ENCODE measurements at places on chromosomes 4 and X.

- DNase-seq = peak; percentile 65
These were observed 197.7 kb downstream of the SPATA18 start for GRCh38 chr4:52248820-52249219.

DNA sequence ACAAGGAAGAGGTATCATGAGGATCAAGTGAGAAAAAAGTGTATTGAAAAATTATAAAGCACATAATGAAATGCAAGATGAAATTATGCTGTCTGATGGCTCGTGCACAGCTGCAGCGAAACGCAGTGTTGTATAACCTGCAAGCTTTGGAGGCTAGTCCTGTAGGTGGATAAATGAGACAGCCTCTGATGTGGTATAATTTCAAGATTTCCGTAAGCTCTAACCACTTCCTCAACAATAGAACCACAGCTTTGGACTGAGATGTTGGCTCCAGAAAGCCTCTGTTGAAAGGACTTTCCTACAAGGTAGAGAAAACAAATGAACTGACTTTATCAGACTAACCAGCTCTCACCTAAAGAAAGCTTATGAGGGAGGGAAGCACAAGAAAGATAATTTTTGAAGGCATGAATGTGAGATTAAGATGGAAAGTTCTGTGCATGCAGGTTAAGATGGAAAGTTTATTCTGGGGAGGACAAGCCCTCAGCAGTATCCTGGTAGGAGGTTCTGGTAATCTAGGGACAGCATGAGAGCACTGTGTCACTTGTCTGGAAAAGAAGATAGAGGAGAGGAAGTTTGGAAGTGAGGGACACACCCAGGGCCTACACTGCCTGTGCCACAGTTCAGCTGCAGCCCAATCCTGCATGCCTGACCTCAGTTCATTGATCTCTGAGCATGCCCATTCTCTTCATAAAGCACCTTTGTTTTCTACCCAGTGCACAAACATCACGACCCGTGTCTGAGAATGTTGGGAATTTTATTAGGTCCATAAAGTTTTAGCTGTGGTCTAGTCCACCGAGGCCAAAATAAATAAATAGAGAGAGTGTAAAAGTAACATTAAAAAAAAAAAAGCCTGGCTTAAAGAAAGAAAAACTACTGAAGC lies 161.5 kb upstream of the SFRP2 start:
- no peak for DNase-seq

- DNase-seq = no peak
These were observed 95.2 kb downstream of the GK start for GRCh38 chrX:30748342-30748960.

DNA sequence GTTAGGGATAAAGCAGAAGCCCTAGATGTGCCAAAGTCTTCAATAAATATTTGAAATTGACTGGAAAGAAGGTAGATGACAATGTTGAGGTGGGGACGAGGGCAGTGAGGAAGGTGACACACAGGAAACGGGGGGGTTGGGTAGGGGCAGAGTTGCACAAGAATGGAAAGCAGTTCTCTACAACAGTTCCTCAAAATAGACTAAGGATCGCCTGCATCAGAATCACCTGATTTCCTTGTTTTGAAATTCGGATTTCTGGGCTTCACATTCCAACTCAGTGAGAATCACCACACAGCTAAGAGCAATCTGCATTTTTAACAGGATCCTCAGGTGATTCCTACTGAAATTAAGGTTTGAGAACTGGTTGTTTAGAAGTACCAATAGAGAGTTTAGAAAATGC lies 70.6 kb downstream of the ARFIP1 start:
- DNase-seq = peak; percentile 12

DNA sequence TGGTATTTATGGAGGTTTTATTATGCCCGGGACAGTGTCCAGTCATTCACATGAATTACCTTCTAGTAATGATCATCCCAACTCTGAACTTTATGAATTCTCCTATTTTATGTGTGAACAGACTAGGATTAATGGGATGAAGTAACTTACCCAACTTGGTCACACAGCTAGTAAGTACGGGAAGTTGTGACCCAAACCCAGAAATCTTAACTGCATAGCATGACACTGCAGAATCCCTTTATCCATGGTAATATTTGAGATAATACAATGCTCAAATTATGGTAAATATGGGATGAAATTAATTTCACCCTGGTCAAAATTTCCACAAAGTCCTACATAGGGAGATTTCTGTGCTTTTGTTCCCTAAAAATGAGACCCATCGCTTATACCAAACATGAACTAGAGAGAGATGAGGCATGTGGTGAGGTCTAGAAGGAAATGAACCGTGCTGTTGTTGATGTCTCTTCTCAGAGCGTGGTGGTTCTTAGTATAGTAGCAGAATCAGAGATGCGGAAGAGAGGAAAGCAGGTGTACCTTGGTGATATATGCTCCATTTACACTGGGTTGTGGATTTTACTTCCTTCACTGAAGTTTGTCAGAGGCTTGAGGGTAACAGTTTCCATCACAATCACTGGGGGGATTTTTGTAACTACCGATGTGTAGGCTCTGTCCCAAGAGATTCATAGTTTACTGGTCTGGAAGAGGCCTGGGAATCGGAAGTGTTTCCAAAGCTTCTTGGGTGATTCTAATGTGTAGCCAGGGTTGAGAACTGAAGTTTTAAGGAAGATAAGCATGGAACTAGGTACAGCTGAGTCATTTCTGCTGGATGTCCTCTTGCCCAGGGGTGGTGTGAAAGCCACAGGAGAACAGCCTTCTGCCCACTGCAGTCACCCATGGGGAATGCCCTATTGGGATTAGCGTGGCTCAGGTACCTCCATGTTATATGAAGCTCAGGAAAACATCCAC lies 30.2 kb upstream of the FAM9C start:
- no peak for DNase-seq

DNA sequence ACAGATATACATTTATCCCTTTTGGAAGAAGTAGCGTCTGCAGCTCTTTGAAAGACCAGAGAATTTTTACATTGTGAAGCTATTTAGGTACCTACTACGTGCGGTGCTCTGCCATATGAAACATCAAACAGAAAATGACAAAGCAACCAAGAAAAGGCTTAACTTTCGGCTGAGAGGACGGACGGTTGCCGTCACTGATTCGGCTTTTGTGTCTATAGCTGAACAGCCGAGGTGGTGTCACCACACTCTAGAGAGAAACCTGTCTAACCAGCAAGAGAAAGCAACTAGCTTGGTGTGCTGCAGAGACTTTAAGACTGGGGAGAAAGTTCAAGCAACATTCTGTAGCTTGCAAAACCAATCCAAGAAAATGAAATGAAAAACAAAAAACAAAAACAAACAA lies 145.5 kb downstream of the SHOX start:
- DNase-seq = no peak

DNA sequence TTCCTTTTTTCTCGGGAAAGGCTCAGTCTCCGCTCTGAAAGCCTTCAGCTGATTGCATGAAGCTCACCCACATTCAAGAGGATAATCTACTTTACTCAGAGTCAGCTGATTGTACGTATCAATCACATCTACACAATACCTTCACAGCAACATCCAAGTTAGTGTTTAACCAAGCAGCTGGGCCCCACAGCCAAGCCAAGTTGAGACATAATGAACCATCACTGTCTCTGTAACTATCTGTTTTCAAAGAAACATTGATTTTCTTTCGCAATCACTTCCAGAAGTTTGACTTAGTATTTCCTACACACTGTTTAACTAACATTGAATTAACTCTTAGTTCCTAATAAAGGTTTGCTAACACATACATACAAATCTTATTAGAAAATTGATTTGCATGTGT lies 40.3 kb downstream of the RWDD4 start:
- no peak for DNase-seq

- DNase-seq = no peak
These were observed 167.8 kb downstream of the AFAP1 start for GRCh38 chr4:7771541-7772507.

DNA sequence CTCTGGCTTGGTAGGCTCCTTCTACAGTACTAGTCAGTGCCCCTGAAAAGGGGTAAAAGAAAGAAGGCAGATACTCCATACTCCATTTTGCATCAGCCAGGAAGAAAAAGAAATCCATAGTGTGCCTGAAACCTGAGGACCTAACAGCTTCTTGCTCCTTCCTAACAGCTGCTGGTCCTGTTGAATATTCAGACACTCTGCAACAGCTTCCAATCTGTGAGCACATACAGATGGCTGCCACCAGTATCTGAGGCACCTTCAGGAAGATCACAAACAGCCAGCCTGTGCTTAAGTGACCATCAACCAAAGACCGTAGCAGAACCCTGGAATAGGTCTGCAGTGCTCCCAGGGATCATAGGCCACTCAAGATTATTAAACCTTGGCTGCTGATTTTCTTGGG lies 4.3 kb downstream of the GIMD1 start:
- DNase-seq = no peak

DNA sequence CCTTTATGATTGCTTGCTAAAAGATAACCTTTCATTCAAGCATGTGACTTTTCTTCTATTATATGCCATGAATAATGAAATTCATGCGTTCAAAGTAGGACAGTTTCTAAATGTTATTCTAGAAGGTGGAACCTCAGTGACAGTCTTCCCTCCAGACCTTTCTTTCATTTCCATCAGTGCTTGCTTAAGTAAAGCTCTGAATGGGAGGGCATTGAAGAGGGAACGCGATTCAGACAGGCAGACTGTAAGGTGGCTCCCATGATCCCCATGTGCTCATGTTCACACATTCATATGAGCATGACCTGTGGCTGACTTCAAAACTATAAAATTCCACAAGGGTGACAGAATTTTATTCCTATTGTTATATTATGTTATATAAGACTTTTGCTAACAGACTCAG lies 1367.3 kb upstream of the IGFBP7 start:
- no peak for DNase-seq

DNA sequence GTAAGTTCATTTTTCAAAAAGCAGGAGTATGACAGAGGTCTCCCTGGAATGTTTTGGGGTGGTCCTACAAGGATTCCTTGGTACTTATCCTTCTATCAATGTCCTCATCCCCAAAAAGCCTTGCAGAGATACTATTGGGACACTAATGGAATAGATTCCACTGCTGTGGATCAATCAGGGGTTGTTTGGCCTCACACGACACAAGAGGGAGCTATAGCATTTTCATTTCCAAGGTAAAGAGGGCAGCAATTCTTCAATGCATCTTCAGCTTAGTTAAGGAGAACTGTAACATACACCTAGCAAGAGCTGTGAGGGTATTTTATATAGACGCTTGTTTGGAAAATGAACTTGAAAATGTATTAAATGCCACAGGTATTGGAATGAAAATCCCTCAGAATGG lies 50.9 kb downstream of the USP26 start:
- peak; percentile 6 for DNase-seq

DNA sequence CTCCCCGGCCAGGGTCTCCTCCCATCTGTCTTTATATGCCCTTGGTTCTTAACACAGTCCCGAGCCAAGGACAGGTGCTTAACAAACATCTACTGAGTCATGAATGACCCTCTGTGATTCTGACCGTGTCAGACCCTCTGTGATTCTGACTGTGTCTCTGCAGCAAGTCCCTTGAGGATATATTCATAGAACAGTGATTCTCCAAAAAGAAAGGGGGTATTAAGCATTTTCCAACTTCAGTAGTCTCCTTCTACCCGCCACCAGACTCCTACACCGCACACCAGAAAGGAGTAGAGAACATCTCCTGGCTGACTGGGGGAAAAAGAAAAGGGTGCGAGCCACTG lies 13.6 kb downstream of the ACSL1 start:
- no peak for DNase-seq

GRCh38 chr4:48156423-48156822 lies 22.4 kb upstream of the TXK start:
- no peak for DNase-seq

GRCh38 chr4:17557880-17558279 lies 19.1 kb upstream of the LAP3 start:
- DNase-seq = no peak

DNA sequence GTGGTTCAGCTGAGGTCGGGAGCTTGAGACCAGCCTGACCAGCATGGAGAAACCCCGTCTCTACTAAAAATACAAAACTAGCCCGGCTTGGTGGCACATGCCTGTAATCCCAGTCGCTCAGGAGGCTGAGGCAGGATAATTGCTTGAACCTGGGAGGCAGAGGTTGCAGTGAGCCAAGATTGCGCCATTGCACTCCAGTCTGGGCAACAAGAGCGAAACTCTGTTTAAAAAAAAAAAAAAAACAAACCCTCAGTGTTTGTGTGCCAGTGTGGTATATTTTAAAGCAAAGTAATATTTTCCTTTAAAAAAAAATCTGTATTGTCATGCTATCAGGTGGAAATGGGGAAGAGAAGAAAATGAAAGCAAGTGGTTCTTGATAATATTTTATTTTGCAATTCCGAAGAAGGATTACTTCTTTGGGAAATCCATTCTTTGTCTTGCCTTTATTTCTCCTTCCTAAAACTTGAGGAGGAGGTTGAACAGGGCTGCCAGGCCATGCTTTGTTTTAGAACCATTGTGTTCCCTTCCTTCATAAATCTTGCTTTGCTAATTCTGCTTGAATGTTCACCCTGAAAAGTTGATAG lies 14.4 kb downstream of the ALG13 start:
- no peak for DNase-seq

DNA sequence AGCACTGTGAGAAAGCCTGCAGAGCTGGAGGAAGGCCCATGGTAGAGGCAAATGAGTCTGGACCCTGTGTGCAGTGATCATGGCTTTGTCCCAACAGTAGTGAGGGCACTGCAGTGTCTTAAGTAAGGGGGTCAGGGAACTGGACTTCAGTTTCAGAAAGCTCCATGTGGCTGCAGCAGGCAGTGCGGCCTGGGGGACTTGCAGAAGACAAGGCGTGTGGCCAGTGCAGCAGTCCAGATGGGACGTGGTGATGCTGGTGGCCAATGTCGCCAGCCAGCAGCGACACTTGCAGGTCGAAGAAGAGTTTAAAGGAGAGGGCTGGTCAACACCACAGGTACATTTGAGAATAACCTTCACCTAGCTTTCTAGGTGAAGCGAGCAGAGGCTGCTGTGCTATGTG lies 113.4 kb downstream of the ZNF827 start:
- DNase-seq = no peak

DNA sequence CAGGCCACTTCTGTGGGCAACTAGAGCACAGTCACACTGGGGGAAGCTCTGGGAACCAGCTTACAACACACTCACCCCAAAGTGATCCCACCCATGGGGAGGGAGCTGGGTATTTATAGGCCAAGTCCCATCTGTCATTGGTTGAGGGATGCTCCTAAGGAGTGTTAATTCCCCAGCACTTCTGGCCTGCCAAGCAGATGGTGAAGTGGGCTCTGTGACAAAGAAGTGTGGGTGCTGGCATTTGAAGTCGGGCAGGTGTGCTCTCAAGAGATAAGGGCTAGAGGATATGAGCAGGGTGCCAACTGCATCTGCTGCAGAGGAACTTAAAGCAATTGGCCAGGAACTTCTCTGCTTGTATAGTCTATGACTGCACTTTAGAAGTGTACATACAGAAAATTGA lies 30.9 kb downstream of the PTCHD1 start:
- DNase-seq = no peak

GRCh38 chrX:66863721-66864120 lies 224.8 kb upstream of the EDA2R start:
- DNase-seq = no peak

DNA sequence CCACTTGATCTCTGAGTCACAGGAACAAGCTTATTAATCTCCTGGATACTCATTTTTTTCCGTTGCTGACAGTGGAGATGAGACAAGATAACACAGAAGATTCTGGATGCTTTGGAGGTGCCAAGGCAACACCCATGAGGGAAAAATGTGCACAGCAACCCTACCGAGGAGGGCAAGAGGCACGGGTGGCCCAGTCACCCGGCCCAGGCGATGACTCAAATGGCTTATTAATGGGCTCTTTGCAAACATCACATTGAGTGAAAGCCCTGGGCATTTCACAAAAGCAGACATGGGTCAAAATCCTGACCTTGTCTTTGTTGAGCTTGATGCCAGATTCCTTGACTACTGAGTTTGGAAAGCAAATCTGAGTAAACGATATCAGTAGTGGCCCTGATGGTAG lies 315.1 kb downstream of the STK32B start:
- peak; percentile 68 for DNase-seq

GRCh38 chrX:71181558-71181909 lies 36.9 kb downstream of the NLGN3 start:
- DNase-seq = no peak

All from fibroblast of skin of right quadriceps (primary cell).